ENCODE measurements at places on chromosomes 6 and 20.

GRCh38 chr6:4885341-4885933, 109.2 kb downstream of the CDYL start:
- DNase-seq = no peak

GRCh38 chr6:115817161-115817560, 243.5 kb downstream of the FRK start:
- no peak for DNase-seq

GRCh38 chr6:140968062-140968461, 1164.7 kb upstream of the GJE1 start:
- no peak for DNase-seq

DNA sequence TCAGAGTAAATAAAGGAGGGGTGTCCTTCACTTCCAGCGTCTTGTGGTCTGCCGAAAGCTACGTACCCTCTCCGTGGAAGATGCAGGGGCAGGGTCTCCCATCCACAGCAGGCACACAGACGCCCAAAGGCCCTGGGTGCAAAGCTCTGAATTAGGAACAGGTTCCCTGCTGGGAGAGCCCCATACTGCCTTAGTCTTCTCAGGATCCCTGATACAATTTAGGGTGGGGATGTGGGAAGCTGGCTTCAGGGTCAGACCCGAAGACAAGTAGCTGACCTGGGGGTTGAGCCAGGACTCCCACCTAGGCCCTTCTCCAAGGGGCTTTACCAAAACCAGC, 74.1 kb downstream of the TTLL2 start:
- no peak for DNase-seq

DNA sequence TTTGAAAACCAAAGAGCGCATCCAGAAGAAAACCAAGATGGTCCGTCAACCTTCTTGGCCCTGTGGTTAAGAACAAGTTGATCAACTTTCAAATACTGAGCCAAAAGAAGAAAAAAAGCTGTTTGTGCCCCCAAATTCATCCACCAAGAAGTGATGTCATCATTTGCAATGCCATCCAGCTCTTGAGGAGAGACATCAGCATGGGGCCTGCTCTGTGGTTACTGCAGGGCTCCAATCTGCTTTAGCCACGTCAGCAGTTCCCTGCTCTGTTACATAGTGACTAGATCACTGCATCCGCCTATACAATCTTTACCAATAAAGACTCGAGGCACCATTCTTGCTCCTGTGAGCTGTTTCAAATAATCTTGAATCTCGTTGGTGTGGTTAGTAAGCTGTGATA, 75.0 kb upstream of the BLCAP start:
- no peak for DNase-seq
